ENCODE measurements at places on chromosomes 7 and 10.

GRCh38 chr7:26368542-26368941 lies 76.9 kb downstream of the SNX10 start:
- DNase-seq, result peak; percentile 6

DNA sequence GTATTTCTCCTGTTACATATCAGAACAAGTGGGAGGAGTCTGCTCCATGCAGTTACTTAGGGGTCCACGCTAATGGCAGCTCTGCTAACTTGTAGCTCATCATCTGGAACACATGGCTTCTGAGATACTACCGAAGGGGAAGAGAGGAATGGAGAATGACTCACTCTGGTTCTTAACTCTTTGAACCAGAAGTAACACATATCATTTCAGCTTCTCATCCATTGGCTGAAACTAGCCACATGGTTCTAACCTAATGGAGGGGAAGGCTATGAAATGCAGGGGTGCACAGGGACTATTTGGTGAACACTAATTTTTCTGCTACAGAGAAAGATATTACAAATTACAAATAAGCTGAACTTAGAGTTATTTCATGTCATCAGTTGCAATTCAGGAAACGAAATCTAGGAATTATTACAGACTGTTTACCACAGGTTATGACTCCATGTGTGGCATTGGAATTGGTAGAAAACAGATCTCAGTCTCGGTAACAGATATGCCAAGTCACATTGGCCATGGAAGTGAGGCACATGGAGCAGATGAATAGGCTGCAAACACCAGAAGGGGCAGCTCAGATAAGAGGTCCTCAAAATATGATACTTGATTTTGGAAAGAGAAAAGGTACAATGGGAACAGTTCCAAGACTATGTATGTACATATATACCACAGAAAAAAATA lies 9.4 kb upstream of the KAT6B start:
- DNase-seq, result no peak

GRCh38 chr7:50781381-50782293 lies 1.1 kb downstream of the GRB10 start:
- no peak for DNase-seq

- DNase-seq, result no peak
Observed at GRCh38 chr10:72087969-72088888, at the start of gene SPOCK2. Gene SPOCK2, minus strand, starts transcription at chr10:72088551. Its CDS starts 223 bp downstream, at chr10:72088328.

DNA sequence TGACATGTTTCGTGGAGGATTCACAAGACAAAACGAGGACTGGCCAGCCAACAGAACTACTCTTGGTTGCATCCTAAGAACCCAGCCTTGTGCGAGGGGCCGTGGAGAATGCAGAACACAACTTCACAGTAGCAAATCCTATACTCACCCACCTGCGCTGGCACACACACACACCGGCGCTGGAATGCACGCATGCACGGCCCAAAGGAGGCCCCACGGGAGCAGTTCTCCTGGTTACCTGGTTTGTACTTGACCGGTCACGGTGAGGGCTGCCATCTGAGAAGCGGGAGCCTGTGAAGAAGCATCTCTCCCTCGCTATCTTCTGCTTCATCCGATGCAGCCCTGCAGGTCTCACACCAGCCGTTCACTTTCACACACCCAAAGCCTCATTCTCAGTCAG lies 137.8 kb downstream of the ZMYND11 start:
- no peak for DNase-seq
